ENCODE measurements at places on chromosomes 7 and 10.
A peak's percentile ranks its signal among the peaks of the same experiment; 100 is the strongest.

GRCh38 chr7:29356631-29357030 lies 162.1 kb downstream of the CHN2 start:
- DNase-seq, result no peak

DNA sequence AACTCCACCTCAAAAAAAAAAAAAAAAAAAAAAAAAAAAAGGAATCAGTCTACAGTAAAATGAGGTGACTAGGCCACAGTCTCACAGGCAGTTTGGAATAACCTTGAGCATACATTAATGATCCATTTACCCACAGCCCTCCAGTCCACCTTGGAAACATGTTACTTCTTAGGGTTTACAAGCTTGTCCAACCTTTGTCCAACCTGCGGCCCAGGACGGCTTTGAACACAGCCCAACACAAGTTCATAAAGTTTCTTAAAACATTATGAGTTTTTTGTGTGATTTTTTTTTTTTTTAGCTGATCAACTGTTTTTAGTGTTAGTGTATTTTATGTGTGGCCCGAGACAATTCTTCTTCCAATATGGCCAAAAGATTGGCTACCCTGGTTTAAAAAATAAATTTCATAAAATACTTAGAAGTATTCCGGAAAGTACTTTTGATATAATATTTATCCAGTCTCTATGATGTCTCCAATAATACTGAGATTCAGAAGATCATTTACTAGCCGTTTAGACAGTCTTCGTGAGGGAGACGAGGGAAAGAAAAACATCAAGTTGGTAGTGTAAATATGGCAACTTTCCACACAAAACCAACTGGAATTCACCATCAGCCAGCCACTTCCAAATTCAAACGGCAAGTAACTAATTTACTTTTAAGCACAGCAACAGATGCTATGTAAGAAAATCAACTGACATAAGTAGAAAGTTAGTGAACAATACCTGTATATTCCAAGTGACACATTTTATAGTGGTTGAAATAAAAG lies 9.9 kb downstream of the BAZ1B start:
- no peak for DNase-seq

DNA sequence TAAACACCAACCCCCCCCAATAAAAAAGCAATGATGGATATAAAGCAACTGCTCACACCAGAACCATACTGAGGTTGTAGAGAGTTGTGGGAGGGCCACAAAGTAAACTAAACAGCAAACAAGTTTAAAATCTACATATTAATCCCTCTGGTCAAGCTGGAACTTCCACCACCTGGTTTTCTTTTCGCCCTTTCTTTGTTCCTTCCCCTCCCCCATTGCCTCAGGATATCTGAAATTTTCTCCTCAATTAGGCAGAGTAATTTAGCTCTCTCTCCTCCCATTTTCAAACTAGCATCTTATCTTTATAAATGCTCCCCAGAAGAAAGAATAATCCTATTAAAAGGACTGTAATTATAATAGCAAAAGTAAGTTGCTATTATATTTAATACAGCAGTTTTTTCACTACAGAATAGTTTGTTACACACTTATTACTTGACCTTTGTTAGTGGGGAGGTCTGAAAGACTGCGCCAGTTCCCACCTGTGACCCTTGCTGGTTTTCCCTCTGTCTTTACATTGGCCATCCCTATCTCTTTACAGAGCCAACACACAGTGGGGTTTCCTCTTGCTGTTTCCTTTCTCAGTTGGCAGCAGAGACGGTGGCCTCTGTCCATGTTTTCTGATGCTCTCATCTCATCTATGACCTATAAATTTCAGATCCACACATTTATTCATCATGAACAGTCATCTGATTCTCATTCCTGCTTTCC lies 235.4 kb downstream of the RNLS start:
- no peak for DNase-seq

- DNase-seq, result no peak
Observed at GRCh38 chr7:20466543-20467021, 135.9 kb downstream of the ITGB8 start.

GRCh38 chr10:119608316-119609155 lies 11.8 kb upstream of the TIAL1 start:
- DNase-seq, result no peak

DNA sequence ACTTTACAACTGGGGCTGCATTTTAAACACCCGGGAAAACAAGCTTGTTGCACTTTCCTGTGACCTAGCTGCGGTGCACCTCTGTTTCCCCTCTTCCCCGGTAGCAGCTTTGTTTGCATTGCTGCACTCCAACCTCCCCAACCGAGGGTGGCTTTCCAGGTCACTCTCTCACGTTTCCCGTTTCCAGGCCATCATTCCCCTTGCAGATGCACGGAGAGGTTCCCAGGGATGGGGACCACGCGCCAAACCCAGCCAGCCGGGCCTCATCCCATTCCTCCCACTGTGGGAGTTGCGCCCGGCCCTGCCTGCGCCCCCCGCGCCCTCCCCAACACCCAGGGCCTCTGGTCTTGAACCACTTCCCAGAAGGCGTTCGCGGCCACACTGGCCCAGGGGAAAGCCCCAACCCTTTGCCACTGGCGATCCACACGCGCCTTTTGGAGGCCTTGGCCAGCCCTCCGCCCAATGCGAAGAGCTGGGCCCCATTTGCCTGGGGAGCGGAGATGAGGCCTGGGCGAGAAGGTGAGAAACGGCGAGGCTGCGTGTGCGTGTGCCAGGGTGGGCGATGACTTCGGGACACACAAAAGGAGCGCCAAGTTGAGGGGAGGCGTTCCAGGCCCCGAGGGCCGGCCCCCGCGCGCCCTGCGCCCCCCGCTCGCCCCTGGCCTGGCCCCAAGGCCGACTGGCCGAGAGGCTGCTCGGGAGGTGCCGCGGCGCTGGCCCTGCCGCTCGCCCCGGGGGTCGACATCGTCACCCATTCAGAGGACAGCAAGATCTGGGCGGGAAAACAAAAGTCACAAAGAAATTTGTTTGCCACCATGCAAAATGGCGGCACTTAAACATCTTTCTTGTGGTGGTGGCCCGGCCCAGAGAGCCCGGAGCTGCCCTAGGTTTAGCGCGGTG lies 15.9 kb downstream of the SKIDA1 start:
- DNase-seq, result no peak

- DNase-seq, result no peak
Observed at GRCh38 chr10:85978566-85979358, 387.8 kb downstream of the GRID1 start.

- DNase-seq, result no peak
Observed at GRCh38 chr7:31108097-31108657, 56.1 kb downstream of the ADCYAP1R1 start.

GRCh38 chr7:92843781-92844180 lies 7.4 kb upstream of the CDK6 start:
- DNase-seq, result no peak

DNA sequence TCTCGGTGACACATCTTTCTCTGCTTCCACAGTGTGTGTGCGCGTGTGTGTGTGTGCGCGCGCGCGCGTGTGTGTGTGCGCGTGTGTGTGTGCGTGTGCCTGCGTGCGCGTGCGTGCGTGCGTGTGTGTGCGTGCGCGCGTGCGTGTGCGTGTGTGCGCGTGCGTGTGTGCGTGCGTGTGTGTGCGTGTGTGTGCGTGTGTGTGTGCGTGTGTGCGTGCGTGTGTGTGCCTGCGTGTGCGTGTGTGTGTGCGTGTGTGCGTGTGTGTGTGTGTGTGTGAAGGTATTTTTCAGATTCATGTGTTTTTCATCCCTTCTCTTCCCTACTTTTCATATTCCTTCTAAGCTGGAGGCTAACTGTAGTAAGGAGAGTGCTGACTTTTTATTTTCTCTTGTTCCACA lies 148.4 kb downstream of the CREB5 start:
- no peak for DNase-seq

GRCh38 chr10:92929896-92930295 lies 81.6 kb downstream of the EXOC6 start:
- no peak for DNase-seq

DNA sequence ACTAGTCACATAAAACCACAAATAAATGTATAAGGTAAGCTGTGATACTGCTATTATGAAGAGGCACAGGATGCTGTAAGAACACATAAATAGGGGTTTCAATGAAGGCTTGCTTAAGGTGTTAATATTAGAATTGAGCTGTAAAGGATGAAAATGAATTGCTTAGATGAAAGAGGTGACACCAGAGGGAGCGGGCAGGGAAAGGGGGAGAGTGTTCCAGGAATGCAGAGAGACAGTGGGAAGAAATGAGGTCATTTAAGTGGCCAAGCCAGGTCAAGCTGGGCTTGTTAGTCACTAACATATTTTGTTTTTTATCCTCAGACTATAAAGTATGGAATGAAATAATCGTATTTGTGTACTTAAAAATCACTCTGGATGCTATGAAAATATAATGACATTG lies 193.5 kb downstream of the NRG3 start:
- DNase-seq, result no peak

DNA sequence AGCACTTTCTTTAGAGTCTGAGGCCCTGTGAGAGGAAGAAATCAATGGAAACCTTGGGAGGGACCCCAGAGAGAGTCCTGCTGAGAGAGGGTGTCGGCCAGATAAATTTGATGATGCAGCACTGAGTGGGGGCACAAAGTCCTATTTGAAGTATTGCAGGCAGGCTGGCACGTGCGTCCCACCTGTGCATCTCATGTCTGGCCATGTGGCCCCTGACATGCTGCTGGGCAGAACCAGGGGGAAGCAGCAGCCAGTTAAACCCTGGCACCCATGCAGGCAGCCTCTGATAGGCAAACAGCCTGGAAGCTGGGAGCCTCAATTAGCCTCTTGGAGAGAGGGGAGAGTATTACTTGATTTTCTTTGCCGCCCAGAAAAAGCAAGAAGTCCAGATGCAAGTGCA lies 180.9 kb downstream of the PLXNA4 start:
- no peak for DNase-seq

DNA sequence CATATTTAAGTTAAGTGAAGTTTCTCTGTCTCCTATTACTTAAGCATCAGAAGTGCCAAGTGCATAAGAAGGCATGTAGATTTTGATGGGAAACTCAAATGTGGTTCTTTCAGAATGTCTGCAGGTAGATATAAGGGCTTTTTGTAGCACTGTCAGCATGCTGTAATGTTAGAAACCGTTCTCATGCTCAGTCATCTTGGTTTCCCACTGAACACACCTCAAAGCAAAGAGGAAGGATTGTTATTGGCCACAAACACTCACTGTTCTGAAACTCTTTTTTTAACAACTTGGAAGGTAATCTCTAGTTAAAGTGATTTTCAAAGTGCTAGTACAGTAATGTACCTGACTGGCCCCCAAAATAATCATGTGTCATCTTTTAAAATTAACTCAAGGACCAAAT lies 126.0 kb downstream of the AASS start:
- DNase-seq, result peak; percentile 10

DNA sequence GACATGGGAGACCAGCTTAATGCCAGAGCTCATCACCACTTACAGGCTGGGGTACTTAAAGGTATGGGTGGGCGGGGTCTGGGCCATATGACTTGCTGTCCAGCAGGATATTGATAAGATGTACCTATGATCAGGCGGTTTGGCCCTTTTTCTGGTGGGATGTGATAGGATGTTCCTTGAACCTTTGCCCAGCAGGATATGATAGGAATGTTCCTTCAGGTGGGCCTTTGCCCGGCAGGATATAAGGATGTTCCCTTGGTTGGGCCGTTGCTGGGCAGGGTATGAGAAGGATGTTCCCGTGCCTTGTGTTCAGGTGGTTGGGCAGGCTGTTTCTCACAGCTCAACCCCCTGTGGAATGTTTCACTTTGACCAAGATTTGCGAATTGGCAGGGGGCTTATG lies 187.2 kb upstream of the CXCL12 start:
- no peak for DNase-seq

DNA sequence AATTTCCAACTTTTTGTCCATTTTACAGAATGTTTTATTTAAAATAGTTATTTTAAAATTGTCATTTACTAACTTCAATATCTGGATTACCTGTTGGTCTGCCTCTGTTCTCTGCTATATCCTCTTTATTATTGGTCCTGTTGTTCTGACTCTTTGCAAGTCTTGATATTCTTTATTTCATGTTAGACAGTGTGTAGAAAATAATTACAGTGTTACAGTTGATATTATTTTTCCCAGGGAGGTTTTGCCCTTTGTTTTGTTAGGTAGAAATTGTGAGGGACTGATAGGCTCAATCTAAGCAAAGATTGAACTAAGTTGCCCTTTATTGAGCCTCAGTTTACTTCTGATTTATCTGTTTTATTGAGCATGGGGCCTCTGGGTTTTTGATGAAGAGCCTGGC lies 49.4 kb upstream of the CADPS2 start:
- DNase-seq, result no peak

DNA sequence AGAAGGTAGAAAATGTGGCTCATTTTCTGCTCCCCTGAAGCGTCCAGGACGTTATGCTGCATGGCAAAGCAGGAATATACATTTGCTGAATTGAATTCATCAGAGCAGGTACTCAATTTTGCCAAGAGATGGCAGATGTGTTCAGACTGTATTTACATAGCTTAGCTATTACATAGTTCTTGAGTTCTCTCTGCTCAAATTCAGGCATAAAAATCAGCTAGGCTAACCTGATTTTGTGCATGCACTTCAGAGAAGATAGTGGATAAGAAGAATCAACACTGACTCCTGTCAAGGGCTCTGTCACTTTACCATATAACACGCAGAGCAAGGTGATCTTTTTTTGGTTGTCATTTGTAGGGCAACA lies 209.2 kb upstream of the FAM3C start:
- no peak for DNase-seq

- DNase-seq, result peak; percentile 72
Observed at GRCh38 chr7:2519119-2519930, at the start of gene LFNG. Gene LFNG (plus strand): TSS chr7:2519774. CDS start chr7:2519862, 88 bp downstream.

GRCh38 chr10:123160311-123160980 lies 6.2 kb downstream of the BUB3 start:
- no peak for DNase-seq

DNA sequence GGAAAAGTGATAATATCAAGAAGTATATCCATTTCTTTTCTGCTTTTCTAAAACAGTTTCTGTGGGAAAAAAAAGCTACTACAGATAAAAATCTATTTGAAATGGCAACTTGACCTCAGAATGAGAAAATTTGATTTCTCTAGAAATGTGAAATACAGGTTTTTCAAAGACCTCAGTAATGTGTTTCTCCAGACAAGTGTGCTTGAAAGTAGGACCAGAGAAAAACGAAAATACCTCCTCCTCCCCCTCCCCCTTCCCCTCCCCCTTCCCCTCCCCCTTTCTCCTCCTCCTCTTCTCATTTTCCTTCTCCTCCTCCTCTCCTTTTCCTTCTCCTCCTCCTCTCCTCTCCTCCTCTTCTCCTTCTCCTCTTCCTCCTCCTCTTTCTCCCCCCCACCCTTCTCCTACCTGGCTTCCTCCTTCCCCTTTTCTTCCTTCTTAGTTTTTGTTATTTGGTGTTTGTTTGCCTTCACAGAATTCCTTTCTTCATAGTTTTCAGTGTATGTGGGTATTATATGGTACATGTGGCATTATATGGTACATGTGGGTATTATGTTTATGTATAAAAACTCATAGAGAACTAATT lies 179.4 kb downstream of the CDK14 start:
- no peak for DNase-seq

DNA sequence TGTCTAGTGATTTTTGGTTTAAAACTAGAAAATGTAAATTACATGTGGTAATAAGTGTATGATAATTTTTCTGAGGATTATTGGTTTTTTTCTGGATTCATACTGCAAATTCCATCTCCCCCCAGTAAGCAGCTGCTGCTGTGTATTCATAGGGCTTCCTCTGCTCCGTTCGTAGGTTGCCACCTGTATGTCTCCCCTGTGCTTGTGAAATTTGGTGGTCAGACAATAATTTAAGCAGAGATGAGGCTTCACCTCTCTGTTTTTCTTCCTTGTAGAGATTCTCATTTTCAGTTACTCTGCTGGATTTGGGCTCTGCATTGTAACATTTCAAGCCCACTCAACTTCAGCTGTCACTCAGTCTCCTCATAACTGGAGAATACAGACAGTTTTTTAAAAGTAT lies 50.9 kb downstream of the FOXI2 start:
- DNase-seq, result no peak

GRCh38 chr7:11191081-11191480 lies 217.4 kb downstream of the PHF14 start:
- no peak for DNase-seq
